GOT3 (cell line): ENCODE measurements at places on chromosomes 16 and 17.

DNA sequence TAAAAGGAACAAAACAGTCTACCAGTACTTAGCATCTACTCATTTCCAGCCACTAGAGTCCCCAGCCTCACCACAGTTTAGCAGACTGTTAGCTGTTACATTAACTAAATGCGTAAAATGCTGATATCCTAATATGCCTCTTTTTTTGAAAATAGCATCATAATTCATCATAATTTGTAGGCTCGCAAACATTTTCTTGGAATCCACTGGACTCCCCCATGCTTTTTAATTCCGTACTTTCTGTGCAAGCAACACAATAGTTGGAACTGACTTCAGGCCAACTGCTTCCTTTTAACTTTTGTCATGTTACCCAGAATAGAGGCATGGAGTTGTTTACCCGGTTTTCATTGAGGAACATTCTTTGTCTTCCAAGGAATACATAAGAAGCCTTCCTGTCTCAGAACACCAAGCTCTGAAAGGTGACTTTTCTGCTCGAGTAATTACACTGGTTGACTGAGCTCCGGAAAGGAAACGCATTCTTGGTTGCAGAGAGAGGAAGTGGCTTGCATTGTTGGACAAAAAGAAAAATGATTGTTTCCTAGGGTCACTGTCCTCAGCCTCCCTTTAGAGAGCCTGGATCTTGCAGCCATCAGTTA is 30.9 kb upstream of the SEC14L1 start:
- no peak for DNase-seq

GRCh38 chr17:10120749-10121148 is 77.7 kb downstream of the GAS7 start:
- DNase-seq: no peak

DNA sequence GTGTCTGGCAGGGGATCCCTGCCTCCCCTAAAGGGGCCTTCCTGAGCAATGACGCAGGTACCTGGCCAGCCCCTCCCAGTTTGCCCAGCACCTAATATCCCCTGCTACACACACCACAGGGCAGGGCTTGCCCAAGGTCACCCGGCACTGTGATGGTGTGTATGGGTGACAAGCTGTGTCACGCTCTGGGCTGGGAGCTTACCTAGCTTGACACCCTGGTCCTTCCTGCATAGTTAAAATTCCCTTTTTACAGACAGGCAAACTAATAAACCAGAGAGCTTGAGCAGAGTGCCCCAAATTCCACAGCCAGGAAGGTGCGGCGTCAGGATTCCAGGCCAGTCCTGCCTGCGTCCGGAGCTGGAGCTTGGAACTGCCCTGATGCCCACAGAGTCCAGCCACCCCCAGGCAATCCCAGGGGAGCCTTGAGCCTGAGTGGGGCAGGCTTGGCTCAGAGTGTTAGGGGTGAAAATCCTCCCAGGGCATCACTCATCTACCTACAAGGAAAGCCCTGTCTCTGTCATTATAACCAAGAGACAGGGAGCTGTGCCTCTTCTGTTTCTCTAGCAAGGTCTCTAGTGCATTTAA is 18.1 kb downstream of the MMP15 start:
- no peak for DNase-seq

DNA sequence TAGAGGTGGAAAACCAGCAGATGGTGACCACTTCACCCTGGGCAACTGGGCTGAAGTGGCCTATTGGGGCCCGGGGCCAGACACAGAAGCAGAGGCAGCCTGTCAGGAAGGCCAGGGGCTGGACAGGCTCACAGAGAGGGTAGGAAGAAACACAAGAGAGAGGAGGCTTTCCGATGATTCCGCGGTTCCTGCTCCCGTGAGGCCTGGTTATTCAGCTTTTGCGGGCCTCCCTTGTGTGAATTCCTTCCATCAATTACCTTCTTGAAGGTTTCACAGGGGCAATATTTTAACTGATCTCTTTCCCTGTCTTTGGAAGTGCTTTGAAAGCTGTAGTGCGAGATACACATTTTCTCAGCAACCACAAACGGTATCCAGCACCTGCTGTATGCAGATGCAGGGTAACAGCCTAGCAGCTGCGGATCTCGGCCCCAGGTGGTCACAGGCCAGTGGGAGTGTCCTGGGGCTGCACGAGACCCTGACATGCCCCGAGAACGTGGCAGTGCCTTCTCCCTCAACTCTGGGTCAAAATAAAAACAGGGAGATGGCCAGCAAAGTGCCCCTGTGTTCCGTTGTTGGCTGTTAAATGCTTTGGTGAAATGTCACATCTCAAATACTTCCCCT is 11.6 kb upstream of the CMIP start:
- DNase-seq: no peak

DNA sequence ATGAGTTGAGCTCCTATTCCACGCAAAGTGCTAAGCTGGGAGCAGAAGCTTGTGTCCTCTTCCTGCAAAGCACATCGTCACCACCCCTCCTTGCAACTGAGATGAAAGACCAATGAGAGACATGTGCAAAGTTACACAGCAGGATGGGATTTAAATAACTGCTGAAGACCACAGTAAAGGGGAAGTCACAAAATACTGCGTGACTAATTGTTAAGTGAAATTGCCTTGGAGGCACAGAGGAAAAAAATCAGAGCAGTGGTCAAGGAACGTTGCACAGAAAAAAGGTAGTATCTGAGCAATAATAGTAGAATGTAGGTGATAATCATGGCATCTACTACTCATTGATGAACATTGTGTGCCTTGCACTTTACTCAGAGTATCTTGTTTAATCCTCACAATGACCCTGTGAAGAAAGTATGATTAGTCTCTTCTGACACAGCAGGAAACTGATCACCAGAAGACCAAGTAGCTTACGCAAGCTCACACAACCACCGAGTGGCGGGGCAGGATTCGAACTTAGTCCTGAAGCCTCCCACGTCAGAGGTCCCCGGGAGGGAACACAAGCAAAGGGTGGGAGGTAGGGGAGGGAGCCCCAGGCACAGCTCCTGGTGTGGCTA is 15.4 kb upstream of the MYO18A start:
- DNase-seq: no peak

DNA sequence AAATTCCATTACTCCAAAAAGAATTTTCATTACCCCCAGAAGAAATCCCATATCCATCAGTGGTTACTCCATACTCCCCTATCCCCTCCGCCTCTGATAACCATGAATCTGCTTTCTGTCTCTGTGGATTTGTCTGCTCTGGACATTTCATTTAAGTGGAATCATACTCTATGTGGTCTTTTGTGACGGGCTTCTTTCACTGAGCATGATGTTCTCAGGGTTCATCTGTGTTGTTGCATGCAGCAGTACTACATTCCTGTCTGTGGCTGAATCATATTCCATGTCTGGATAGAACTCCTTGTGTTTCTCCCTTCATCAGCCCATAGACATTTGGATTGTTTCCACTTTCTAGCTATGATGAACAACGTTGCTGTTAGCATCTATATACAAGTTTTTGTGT is 59.5 kb upstream of the IRX3 start:
- no peak for DNase-seq

DNA sequence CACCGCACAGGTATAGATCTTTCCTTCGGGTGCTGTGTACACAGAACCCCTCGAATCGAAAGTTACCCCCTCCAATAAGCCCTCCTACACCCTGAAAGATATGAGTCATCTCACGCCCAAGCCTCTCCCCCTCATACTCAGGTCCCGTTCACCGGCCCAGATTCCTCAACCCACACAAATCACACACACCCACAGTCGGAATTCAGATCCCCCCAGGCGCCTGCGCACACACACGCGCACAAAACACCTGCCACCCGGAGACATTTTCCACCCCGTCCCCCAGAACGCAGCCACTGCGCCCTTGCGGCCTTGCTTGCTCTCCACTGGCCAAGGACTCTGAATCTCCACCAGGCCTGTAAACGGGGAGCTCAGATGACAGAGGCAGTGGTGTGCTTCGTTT is 4.9 kb downstream of the JPH3 start:
- DNase-seq: no peak

GRCh38 chr17:35089586-35090296 is 26.2 kb upstream of the RFFL start:
- no peak for DNase-seq
